ENCODE measurements at places on chromosomes 6 and 20.

- DNase-seq, result no peak
These were observed 3.1 kb upstream of the TLDC2 start for GRCh38 chr20:36872852-36873251.

- no peak for DNase-seq
These were observed 10.3 kb upstream of the MYB start for GRCh38 chr6:135170849-135171248.

- no peak for DNase-seq
These were observed 27.7 kb upstream of the GTF3C6 start for GRCh38 chr6:110930781-110931180.

DNA sequence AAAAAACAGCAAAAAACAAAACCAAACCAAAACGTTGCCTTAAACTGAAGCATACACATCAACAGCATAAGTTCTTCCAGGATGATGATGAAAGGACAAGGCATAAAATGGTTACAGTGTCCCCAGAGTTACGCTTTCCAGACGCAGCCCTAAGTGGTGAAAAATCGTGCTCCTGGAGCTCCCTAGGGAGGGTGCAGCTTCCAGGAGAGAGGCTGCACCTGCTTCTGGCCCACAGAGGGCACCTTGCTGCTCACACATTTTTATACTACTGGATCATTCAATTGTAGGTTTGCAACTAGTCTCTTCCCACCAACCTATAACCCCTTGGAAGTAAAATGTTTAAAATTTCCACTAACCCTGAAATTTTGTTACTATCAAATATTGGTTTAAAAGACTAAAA lies 115.0 kb downstream of the PRKN start:
- DNase-seq, result no peak

- DNase-seq, result no peak
These were observed 19.3 kb upstream of the NEDD9 start for GRCh38 chr6:11251553-11252360.

DNA sequence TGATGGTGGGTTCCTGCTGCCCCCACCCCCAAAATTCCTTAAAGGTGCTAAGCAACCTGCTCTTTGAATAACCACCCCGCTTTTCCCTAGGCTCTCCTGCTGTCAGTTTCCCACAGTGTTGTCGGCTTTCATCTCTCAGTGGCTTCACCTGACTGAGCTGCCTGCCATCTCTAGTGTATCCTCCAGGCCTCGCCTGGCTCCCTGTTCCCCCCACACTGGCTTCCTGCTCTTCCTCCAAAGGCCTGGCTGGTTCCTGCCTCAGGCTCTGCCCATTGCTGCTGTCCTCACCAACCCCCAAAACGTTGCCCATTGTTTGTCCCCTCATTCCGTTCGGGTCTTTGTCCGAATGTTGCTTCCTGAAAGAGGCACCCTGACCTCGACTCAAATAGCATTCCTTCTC lies 93.8 kb upstream of the POPDC3 start:
- DNase-seq, result no peak

- DNase-seq, result no peak
These were observed 1369.1 kb downstream of the EPHA7 start for GRCh38 chr6:92050216-92050615.

GRCh38 chr20:52959125-52959524 lies 13.0 kb upstream of the TSHZ2 start:
- no peak for DNase-seq
